GM13977 (cell line): ENCODE measurements at places on chromosomes 16 and 17.

DNA sequence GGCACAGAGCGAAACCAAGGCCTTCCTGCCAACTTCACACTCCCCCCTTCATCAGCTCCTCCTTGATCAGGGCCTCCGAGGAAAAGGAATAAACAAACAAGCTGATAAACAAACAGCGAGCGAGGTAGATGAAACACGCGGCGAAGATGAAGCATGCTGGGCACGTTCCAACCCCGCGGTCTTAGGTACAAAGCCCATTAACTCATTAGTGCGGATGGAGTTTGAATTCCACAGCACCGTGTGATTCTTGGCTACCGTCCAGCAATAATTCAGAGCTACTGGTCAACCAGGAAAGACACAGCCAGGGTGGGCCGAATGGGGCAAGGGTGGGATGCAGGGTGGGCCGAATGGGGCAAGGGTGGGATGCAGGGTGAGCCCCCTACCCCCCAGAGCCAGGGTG lies 67.3 kb downstream of the RBFOX3 start:
- DNase-seq = no peak

GRCh38 chr16:58019866-58020538 lies 5.6 kb upstream of the MMP15 start:
- no peak for DNase-seq

DNA sequence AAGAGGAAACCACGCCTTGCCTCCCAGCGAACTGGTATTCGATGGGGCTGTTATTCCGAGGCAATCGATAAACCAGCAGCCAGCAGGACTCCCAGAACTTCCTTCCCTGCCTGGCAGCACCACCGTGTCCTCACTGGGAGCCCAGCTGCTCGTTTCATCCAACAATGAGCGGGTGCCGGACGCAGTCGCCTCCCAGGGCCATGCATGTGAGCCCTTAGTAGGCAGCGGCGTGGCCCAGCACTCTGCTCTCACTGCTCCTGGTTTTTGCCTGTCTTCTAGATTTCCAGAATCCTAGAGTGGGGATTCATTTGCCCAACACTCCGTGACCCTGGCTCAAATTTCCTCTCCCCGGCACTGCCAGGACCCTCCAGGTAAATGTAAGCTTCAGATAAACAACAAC lies 29.1 kb upstream of the RASD1 start:
- DNase-seq = no peak

DNA sequence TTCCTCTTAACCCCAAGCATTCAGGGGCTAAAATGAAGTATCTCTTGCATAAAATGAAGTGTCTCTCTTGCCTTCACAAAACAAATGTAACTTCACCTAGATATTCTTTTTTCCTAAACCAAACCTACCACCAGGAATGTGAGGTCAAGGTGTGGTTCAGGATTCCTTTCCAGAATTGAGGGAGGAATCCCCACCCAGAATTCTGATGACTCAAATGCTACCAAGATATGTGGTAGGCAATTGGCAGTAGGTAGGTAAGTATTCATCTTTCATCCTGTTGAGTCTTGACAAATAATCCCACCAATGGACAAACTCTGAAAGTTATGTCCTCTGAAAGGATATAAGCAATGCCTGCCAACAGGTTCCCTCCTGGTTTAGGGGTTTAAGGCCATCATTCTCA lies 26.2 kb downstream of the TRIM16 start:
- DNase-seq = no peak
